ENCODE measurements at places on chromosomes 13 and 19. TPM values are rescaled to one million over a fixed set of nuclear protein-coding genes. Genes with fewer than 3 reads are reported as not detected.

DNA sequence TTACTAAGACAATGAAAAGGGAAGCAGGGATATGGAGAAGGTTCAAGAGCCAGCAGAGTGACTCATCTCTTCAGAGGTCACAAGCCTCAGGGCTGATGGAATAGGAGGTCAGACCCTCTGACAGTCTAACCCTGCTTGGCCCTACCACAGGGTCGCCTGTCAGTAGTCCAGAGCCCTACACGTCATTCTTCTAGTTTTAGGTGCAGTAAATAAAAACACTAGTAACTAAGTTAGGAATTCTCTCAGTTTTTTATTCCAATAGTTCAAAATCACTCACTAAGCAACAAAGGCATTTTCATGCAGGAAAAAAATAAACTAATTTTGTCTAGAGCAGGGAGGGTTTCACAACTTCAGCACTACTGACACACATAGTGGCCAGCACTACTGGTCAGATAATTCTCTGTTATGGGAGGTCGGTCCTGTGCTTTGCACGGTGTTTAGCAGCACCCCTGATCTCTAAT lies 27.2 kb downstream of the FOXO1 start:
- DNase-seq, result no peak

GRCh38 chr13:36006347-36006746 lies 124.8 kb downstream of the DCLK1 start:
- no peak for DNase-seq

GRCh38 chr13:93238711-93239110 lies 12.1 kb downstream of the GPC6 start:
- DNase-seq, result no peak

DNA sequence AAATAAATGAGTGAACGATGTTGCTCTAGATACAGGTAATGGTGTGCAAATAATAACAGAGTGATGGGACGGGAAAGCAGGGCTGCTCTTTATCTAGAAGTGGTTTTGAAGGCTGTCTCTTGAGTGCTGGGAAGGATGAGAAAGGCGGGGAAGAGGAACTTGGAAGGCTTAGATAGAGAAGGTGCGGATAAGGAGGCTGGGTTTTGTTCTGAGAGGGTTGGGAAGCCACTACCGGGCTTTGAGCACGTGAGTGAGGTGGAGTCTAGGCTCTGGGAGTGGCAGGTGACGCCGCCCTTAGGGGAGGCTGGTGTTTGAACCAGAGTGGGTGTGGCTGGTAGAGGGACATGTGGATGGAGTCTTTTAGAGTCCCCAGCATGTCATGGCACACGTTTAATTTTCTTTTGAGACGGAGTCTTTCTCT lies 811 bp downstream of the ARMC6 start:
- DNase-seq, result peak; percentile 72

GRCh38 chr13:44022196-44022595 lies 142.5 kb downstream of the LACC1 start:
- no peak for DNase-seq

DNA sequence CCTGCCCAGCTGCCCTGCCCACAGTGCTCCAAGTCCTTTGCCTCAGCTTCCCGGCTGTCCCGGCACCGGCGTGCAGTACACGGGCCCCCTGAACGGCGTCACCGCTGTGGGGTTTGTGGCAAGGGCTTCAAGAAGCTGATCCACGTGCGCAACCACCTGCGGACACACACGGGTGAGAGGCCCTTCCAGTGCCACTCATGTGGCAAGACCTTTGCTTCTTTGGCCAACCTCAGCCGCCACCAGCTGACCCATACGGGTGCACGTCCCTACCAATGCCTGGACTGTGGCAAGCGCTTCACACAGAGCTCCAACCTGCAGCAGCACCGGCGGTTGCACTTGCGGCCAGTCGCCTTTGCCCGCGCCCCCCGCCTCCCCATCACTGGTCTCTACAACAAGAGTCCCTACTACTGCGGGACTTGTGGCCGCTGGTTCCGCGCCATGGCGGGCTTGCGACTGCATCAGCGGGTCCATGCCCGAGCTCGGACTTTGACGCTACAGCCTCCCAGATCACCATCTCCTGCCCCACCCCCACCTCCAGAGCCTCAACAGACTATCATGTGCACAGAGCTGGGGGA lies 5.7 kb downstream of the ZNF526 start:
- no peak for DNase-seq

- peak; percentile 61 for DNase-seq
These were observed 104.7 kb upstream of the FREM2 start for GRCh38 chr13:38582133-38582532.

GRCh38 chr19:49766930-49767299 lies at the start of gene AP2A1:
Gene AP2A1, plus strand, starts transcription at chr19:49767001. Its CDS starts 133 bp downstream, at chr19:49767134.
- DNase-seq, result no peak

GRCh38 chr13:40490086-40490758 lies 176.2 kb downstream of the FOXO1 start:
- no peak for DNase-seq

The SCGB2B2 gene
- total RNA-seq, result not detected

The PALM3 gene
- total RNA-seq, result not detected

The FAAP24 gene
- 4.4 TPM for total RNA-seq

The TMEM150B gene
- total RNA-seq, result not detected
